ENCODE measurements at places on chromosomes 6 and 20. TPM values are rescaled to one million over a fixed set of nuclear protein-coding genes. Genes with fewer than 3 reads are reported as not detected.

DNA sequence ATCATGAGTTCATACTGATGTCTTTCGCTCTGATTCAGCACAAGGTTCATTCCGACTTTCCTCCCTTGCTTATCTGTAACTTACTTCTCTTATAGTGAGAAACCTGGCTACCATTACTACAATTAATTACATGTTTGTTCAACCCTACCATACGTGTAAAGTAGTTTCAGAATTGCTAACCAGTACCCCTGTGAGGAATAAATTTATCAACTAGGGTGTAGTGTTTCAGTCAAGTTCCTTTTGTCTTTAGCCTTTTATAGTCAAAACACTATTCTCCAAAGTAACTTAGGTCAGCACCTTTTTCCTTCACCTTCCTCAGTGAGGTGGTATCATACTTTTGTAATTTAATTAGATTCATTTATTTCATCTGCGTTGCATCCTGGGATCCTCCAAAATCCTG lies 64.9 kb downstream of the MAP3K4 start:
- DNase-seq: no peak

GRCh38 chr6:139530561-139530960 lies 156.1 kb upstream of the CITED2 start:
- DNase-seq: no peak

Gene WFDC10A
- total RNA-seq: not detected

Gene GRIK2
- total RNA-seq: 26.7 TPM

GRCh38 chr6:133892813-133893691 lies 4.1 kb downstream of the TCF21 start:
- no peak for DNase-seq

- no peak for DNase-seq
These were observed 70.0 kb downstream of the ZFAND3 start for GRCh38 chr6:37889486-37889885.

DNA sequence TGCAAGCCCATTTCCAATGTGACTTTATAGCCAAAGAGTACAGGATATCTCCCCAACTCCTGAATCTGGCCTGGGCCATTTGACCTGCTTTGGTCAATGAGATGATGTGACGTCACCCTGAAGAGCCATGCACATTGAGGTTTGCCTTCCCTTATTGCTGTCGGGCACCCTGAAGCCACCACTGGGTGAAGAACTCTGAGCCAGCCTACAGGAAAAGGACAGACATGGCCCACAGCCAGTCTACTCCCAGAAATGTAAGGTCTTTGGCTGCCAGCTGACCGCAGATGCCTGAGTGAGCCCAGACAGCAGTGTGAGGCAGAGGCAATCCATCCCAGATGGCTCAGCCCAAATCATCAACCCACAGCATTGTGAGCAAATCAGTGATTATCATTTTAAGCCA lies 3.7 kb upstream of the SYNDIG1 start:
- DNase-seq: peak; percentile 76

GRCh38 chr6:3077430-3077829 lies 9.1 kb downstream of the RIPK1 start:
- no peak for DNase-seq
